ENCODE measurements at places on chromosomes 16 and 17.

DNA sequence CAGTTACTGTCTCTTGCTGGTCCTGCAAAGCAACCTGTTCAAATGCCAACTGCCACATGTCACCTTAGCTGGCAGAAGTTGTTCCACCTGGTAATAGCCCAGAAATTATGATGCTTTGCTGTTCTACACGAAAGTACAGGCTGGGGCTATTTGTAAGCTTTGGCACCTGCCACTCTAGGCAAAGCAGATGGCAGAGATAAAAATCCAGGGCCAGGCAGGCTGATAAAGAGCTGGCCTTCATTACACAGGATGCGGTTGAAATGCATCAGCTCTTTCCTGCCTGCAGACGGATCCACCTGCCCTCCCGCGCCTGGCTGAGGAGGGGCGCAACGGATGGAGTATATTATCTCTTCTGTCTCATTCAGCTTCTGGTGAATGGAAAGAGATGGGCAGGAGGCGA, 29.3 kb upstream of the KDM8 start:
- no peak for DNase-seq

DNA sequence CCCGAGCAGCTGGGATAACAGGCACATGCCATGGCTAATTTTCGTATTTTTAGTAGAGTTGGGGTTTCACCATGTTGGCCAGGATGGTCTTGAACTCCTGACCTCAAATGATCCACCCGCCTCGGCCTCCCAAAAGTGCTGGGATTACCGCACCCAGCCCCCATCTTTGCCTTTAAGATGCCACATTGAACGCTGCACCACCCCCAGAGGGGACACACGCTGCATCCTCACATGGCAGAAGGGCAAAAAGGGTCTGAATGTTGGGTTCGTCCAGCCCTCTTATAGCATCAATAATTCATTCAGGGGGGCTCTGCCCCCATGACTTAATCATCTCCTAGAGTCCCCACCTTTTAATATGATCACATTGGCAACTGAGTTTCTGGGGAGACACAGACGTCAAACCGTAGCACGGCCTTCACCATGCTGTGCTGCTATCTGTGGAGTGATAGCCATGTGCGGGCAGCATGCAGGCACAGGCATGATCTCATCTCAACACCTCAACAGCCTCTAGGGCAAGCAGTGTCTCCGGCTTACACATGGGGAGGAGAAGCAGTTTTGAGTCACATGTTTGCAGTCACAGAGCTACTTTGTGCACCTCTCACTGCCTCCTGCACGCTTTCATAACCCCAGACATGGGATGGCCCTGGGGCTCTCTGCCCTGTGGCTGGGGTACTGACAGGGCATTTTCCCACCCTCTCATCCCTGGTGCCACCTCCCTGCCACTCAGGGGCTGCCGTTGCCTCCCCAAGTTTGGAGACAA, 30.0 kb downstream of the IL21R start:
- peak; percentile 69 for DNase-seq

- no peak for DNase-seq
Observed at GRCh38 chr16:11660565-11660964, 7.7 kb upstream of the SNN start.

DNA sequence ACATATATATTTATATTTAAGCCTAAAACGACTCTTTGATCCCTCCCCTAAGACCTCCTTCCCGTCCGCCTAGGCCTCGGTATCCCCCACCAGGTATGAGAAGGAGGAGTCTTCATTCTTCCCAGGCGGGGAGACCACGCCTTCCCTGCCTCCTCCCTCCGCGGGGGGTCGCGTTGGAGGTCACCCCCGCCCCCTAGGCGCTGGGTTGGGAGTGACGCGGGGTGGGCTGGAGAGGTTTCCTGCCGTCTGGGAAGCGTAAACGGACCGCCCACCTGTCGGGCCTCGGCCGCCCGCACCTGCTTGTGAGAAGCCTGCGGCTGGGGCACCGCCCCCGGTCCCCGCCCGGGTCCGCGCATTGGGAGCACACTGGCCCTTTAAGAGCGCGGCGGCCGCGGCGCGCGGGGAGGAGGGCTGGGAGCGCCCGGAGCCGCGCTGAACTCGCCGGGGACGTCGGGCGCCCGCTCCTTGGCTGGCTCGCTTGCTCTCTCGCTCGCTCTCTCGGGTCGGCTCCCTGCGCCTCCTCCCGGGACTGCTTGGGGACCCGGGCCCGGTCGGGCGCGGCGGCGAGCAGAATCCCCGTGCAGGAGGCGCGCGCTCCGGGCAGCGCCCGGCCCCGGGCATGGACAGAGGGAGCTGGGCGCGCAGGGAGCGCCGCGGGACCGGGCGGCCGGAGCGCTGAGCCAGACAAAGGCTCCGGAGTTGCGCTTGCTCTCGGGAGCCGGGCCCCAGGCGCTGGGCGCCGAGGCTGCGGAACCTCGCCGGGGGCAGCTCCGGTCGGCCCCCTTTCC, at the start of gene MMP15:
MMP15 (plus strand) TSS at position 404 of the 788 bp plus-strand sequence. CDS start 597 bp downstream, outside the sequence.
- DNase-seq, result peak; percentile 84

Measured in AG20443 (cell line).